ENCODE measurements at places on chromosomes 13 and 19.
A peak's percentile ranks its signal among the peaks of the same experiment; 100 is the strongest.

DNA sequence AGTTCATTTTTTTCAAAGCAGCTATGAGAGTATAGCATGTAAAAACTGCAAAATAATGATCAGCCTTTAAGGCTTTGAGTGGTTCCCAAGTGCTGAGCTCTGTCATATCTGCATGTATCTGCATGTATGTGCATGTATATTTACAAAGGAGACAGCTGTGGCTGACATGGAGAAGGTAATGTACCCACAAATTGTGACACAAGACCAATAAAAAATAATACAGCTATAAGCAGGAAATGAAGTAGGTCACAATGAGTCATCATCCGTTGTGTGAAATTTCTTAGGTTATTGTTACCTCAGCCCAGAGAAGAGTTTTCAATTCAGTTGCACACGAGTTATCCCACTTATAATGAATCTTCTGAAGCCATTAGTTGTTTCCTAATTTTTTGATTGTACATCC is 60.9 kb upstream of the MED4 start:
- no peak for DNase-seq

- peak; percentile 81 for DNase-seq
Observed at GRCh38 chr13:20703780-20704458, 420 bp downstream of the IL17D start.

DNA sequence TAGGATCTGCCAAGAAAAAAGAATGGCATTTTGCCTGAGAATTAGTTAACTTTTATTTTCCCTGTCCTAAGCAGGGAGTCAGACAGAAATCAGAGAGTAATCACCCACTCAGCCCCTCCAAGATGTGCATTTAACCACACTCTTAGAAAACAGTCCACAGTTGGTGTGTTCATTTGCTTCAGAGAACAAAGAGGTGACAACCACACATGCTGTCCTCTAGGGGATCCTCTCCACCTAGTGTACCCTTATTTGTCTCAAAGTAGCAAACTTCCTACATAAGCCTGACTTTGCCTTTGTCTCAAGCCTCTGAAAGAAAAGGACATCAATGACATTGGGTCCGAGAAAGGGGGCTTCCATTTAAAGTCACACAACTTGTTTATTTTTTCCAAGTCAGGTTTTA is 107.0 kb upstream of the RFC3 start:
- DNase-seq = no peak

DNA sequence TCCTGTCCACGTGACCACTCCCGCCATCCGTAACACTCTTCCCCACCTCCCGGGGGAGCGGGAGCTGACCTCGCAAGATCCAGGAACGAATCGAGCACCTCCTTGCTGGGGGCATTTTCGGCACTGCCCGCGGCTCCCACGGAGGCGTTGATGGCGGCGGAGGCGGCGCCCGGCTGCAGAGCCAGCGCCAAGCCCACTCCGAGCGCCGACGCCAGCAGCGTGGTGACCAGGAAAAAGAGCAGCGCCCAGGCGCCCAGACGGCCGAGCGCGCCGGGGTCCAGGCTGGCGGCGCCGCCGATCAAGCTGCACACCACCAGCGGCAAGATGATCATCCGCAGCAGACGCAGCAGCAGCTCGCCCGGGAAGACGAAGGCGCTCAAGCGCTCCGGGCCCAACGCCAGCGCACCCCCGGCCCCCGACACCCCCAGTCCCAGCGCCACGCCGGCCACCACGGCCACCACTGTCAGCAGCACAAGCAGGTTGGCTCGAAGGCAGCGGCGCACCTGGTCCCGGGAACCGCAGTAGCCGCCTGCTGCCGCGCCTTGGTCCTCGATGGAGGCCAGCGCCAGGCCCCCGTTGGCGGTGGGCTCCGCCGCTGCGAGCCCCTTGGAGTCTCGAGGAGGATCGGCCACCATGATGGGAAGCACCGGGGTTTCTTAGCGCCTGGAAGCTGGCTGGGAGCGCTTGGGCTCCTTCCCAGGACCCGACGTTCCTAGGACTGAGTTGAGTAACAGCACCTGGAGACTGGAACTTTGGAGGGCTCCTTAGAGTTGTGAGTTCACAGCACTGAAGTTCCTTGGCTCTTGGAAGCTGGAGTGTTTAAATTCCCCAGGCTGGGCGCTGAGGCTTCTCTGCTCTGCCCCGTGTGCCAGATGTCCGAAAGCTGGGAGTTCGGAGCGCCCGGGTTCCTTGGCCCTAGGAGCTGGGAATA is 798 bp downstream of the SLC1A5 start:
- no peak for DNase-seq

GRCh38 chr13:41250993-41251392 is 12.4 kb downstream of the MTRF1 start:
- no peak for DNase-seq

GRCh38 chr19:41937525-41938468 is 9.5 kb upstream of the ERFL start:
- DNase-seq = no peak

- DNase-seq = peak; percentile 30
Observed at GRCh38 chr19:3075605-3076431, 13.5 kb upstream of the TLE5 start.

- peak; percentile 28 for DNase-seq
Observed at GRCh38 chr19:34172661-34173192, 423 bp downstream of the LSM14A start.
